ENCODE measurements at places on chromosomes 3 and 15.

GRCh38 chr3:151205482-151205881 is 2.5 kb upstream of the GPR171 start:
- no peak for DNase-seq

DNA sequence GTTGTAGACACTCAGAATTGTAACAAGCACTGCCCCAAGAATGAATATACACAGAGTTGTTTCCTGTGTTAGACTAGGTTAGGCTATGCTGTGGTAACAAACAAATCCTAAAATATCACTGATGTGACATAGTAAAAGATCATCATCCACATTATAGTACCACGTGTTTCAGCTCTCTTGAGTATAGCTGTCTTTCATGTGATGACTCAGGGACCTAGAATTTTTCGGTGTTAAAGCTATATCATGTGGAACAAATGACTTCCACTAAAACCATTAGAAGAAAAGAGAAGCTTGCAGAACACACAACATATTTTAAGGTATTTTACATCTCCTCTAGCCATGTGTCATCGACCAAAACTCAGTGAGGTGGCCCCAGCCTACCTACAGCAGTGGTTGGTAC is 307.9 kb upstream of the RBMS3 start:
- no peak for DNase-seq

DNA sequence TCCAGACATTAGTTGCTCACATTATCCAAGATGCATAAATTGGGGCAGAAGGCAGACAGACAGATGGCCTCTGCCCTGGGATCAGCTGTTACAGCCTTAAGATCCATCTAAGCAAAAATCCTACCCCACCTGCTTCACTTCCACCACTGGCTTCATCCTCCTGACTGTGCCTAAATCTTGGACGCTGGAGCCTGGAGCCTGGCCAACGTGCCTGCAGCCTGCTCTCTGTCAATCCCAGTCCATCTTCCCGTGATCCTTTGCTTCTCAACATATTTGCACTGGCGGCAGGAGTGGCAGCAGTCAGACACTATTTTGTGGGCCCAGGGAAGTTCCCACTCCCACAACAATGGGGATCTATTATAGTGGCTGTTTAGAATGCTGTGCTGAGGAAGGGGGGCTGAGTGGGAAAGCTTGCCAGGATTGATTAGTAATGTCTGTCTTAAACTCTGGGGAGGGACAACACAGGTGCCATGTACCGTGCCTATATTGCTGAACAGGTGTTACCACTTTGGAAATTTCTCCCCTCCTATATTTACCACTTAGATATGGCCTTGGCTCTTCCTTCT is 121.2 kb downstream of the MEGF11 start:
- DNase-seq = no peak

- DNase-seq = peak; percentile 9
These were observed 338.3 kb upstream of the ZNF385D start for GRCh38 chr3:22089284-22089683.

- no peak for DNase-seq
These were observed 104.2 kb downstream of the FILIP1L start for GRCh38 chr3:100010087-100010417.

GRCh38 chr3:127604035-127604434 is 5.8 kb downstream of the MCM2 start:
- no peak for DNase-seq

- DNase-seq = no peak
These were observed 8.7 kb downstream of the SLC6A6 start for GRCh38 chr3:14411166-14411526.

GRCh38 chr3:34229876-34230275 is 431.4 kb downstream of the PDCD6IP start:
- DNase-seq = no peak

DNA sequence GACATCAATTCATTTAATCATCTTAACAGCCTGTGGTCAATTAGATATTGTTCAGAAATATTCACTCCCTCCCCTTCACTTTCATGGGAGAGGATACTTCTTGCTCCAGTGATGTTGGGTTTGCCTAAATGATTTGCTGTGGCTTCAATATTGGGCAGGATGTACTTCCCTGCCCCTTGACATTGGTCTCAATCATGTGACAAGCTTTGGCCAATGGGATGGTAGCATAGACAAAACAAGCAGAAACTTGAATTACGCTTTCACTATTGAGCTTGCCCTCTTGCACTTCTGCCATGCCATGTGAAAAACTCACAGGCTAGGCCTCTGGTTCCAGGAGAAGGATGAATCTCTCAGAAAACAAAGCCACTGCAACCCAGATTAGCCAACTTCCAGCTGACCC is 42.2 kb upstream of the STT3B start:
- no peak for DNase-seq

DNA sequence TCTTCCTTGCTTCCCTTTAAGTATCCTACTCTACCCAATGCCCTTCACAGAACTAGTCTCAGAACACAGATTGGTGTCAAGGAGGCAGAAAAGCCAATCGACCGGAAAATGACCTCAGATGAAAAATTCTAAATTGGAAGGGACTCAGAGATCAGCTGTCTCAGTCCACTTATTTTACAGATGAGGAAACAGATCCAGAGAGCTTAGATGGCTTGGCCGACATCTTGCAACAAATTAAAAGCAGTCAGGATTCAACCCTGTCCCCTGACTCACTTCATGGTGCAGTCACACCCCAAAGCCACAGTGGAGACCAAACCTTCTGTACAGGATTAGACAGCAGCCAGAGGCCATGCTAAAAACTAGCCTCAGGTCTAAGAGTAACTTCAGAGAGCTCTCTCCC is 169.3 kb upstream of the BHLHE40 start:
- no peak for DNase-seq

GRCh38 chr3:186166036-186166435 is 57.1 kb upstream of the ETV5 start:
- DNase-seq = no peak

DNA sequence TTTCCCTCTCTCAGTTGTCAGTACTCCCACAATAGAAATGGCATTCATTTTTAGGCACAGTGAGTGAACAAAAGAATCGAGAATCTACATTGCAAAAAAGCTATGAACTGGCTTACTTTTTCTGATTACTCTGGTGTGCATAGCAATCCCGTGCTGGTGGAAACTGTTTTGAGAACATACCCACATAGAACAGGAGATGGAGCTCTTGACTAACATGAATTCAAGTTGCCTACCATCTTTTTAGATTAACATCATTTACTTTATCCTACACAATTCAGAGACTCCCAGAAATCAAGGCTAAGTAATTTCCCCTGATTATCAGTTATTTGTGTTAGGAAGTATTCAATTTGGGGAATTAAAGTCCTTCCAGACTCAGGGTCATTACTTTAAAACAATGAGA is 326.6 kb downstream of the ARPP21 start:
- DNase-seq = peak; percentile 12

GRCh38 chr3:46812237-46812791 is 50.9 kb downstream of the MYL3 start:
- DNase-seq = peak; percentile 70

DNA sequence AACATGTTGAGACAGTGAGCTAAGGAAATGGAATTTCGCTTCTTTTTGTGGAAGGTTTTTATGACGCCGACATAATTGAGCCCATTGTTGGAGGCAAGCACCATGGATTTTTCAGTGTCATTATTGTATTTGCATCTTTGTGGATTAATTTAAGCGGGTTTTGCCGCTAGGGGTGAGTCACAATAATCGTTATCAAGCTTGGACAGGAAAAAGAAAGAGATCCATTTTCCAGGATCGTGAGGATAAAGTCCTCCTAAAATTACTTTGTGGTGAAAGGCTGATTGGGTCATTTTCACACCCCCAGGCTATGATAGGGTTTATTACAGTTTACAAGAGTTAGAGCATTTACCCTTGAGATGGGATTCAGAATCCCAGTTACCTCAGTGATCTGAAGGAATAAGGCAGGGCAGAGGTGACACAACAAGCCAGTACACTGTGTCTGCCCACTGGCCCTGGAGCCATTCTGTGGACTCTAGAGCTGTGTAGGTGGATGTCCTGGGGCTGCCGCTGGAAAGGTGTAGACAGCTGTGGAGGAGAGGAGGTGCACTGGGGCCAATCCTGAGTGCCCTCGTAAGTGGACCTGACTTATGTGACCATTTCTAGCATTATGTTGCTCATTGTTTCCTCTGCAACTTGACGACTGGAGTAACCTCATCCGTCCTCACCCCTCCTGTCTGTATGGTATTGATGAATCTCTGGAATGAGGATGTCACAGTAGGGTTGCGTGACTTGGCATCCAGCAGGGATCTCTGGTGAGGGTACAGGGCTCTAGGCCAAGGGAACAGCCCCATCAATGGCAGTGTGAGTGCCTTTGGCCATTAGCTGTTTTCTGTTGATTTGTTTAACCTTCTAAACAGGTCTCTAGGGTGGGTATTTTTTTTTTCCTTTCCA is 370.1 kb downstream of the LRTM1 start:
- DNase-seq = no peak

GRCh38 chr15:60804986-60805949 is 326.3 kb upstream of the ICE2 start:
- DNase-seq = no peak

DNA sequence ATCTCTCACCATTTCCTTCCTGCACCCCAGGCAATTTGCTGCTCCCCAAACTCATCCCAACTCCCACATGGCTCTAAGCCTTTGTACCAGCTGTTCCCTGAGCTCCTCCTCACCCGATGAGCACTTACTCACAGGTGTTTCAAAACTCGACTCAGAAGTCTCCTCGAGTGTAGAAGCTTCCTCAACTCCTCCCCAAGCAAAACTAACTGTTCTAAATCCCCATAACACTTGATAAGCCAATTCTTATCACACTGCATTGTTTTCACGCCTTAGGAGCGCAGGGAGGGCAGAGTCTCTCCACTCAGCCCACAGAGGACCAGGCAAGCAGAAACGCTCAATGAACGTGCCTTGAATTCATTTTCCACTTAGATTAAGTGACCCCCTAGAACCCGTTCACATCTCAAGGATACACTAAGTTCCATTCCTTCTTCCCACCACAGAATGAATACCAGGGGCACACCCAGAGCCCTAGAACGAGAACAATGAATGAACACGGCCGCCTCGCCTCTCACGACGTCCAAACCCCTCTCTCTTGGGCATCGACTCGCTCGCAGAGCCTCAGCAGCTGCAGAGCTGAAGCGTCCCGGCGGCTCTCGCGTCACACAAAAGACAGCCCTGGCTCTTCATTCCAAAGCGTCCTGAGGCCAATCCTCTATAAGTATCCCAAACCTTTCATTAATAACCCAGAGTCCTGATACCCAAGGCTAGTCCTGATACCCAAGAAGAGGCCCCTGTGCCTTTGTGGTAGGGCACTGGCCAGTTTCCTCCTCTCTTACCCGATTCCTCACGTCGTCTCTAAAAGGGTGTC is 1.1 kb downstream of the RAF1 start:
- peak; percentile 49 for DNase-seq

GRCh38 chr15:42150219-42150970 is 6.0 kb downstream of the PLA2G4F start:
- no peak for DNase-seq

DNA sequence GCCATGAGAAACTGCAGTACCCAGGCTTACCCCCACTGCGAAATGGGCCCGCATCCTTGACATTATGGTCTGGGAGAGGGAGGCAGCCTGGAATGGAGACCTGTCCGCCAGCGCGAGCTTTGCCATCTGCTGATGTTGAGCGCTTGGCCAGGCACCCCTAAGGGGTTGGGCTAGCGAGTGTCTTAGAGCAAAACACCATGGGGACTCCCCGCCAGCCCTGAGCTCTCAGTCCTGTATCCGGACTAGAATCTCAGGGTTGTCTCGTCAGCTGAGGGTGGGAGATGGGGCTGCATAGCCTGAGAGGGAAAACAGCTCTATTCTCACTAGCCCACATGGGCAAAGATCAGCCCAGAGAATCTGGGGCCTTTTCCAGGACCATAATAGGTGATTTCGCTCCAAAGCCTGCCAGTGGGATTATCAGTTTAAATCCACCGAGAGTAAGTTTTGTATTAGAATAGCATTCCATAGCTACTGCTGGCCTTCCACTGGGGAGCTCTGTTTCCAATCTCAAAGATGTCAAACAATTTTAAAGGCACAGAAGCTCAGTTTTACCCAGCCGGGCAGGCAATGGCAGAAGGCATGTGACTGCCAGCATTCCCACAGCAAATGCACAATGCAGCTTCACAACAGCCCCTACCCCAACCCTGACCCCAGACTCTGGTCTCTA is 167.5 kb upstream of the TPM1 start:
- no peak for DNase-seq

- no peak for DNase-seq
These were observed 236.4 kb upstream of the RARB start for GRCh38 chr3:25191673-25192072.

DNA sequence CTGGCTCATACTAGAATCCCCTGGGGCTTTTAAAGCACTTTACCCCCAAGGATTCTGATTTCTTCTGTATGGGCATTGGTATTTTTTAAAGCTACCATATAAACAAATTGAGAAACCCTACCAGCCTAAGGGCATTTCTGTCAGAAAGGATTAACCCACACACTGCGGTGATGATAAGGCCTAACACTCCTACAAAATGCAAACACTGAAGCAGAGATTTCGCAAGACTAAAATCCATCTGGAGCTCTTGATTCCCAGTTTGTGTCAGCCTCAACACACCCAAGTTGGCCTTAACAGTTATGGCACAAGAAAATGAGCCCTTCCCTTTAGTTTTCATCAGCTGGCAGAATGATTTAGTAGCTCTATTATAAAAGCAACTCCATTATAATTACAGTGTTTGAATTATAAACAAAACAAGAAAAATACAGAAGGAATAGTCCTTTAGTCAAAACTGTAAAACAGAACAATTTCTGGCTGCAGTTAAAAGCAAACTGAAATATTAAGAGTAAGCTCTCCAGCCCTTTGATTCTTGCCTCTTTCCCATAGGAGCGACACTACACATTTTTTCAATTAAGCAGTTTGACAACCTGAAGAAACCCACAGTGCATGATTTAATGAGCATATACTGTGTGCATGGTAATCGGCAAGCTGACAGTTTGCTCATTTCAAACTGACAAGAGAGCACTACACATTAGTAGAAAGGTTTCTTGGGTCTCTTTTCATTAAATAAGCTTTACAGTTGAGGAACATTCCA is 441.2 kb downstream of the FHIT start:
- DNase-seq = peak; percentile 2

GRCh38 chr3:126927846-126928245 is 55.1 kb upstream of the PLXNA1 start:
- no peak for DNase-seq
